ENCODE measurements at places on chromosomes 11 and 22.

DNA sequence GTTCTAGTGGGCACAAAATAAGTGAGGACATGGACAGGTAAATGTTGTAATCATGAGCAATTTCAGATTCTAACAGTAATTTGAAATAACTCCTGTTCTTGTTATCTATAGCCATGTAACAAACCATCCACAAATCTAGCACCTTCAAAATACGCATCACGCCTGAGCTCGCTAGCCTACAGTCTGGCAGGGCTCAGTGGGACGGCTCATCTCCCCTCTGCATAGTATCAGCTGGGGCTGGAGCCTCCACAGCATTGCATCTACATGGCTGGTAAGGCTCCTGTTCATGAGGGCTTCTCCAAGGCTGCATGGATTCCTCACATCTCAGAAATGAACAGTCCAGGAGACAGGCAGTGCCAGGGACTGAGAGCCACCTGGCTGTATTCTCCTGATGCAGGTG, 112.6 kb downstream of the KCNQ1 start:
- DNase-seq: no peak

DNA sequence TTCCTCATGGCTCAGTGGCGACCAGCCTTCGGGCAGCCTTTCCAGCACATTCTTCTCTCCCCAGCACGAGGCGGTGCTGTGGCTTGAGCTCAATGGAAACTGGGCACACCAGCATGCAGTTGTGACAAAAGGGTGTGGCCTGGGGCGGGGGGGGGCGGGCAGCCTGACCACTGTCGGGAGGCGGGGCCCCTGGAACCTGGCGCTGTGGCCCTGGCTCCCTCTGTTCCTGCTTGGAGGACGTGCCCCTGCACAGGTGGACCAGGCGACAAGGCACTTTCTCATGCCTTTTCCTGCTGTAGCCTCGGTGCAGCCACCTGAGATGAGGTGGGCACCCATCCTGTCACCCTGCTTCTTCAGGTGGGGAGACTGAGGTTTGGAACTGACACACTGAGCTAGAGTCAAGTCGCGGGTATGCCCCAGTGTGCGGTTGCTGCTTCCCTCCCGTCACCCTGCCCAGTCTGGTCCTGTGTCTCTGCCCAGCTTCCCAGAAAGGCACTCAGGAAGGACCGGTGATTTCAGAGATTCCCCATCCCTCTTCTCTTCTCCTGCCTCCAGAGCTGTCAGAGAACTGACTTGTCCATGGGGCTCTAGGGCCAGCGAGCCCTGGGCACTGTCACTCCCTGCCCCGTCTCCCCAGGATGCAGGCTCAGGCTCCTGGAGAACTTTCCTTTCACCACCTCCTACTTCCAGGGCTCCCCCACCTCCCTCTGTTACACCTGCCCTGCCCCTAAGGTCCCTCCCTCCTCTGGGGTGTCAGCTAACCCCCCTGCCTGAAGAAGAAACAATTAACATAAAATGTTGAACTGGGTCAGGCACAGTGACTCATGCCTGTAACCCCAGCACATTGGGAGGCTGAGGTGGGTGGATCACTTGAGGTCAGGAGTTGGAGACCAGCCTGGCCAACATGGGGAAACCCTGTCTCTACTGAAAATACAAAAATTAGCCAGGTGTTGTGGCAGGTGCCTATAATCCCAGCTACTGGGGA, 9.9 kb downstream of the B3GAT1 start:
- no peak for DNase-seq

GRCh38 chr22:45454275-45454674, 40.8 kb downstream of the RIBC2 start:
- peak; percentile 61 for DNase-seq

- DNase-seq: no peak
Observed at GRCh38 chr22:46050916-46051614, 74.1 kb upstream of the WNT7B start.

Measured in fibroblast of skin of back (primary cell).